GM13976 (cell line): ENCODE measurements at places on chromosomes 3 and 15.

DNA sequence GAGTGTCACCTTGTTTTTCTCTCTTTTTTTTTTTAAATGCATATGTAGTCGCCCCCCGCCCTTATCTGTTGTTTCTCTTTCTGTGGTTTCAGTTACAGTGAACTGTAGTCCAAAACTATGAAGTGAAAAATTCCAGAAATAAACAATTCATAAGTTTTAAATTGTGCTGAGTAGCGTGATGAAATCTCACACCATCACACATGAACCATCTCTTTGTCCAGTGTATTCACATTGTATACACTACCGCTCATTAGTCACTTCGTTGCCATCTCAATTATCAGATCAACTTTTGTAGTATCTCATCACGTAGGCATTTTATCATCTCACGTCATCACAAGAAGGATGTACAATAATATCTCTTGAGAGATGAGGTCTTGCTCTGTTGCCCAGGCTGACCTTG lies 62.5 kb upstream of the MLF1 start:
- DNase-seq, result no peak

DNA sequence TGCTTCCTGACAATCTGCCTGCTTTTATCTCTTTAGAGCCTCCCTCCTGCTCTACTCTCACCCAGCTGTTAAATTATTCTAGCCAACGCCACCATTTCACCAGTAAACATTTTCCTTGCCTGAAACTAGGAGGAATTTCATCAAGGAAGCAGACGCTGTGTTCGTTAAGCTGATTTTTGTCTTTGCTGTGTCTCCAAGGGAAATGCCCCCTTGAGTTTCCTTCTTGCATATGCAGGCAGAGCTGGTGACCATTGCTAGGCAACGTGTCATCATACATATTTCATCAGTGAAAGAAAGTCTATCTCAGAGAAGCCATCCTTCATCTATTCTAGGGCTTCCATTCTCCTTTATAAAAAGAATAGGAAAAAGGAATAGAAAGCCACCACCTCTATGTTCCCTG lies 87.0 kb upstream of the ST8SIA2 start:
- DNase-seq, result no peak

DNA sequence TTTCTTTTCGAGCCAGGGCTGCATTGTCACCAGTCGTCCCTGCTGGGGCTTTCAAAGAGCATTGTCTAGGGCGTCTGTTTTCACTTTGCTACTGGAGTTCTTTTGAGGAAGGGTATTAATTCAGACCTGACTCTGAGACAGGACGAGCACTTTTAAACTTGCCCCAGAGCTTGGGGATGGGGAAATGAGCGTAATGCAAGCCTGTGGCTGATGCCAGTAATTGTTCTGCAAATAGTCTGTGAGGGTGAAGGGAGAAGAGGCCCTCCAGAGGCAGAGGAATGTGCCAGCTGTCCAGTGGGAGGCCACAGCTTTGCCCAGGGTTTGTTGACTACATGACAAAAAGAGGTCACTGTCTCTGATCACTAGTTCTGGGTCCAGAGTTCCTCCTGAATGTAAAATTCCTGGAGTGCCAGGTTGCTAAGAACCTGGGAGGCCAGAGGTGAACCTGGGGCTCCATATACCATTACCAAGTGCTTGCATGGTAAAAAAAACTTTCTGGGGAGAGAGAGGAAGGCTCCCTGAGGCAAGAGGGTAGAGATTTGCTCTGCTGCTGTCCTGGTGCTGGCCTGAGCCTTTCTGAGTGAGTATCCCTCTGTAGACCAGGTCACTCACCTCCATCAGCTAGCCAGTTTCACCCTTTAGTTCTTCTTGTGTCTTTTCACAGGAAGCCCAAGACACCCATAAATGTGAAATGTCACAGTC lies 14.8 kb downstream of the EEFSEC start:
- DNase-seq, result no peak

DNA sequence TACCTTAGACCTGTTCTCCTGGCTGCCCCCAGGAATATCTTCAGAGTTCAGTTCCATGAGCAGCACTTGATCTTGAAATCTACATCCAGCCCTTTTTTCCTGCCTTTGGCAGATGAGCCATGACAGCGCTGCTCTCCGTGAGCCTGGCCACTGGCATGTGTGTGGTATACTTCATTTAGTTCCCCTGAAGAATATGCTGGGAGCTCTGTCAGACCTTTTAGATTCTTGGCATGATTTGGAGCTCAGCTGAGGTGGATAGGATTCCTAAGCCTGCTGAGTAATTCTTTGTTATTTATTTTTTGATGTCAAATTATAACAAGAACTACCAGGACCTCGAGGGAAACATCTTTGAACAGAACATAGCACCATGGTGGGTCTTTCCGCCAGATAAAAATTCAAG lies 121.7 kb downstream of the EDEM1 start:
- DNase-seq, result no peak

GRCh38 chr15:66833803-66834202 lies 131.8 kb downstream of the SMAD6 start:
- no peak for DNase-seq

DNA sequence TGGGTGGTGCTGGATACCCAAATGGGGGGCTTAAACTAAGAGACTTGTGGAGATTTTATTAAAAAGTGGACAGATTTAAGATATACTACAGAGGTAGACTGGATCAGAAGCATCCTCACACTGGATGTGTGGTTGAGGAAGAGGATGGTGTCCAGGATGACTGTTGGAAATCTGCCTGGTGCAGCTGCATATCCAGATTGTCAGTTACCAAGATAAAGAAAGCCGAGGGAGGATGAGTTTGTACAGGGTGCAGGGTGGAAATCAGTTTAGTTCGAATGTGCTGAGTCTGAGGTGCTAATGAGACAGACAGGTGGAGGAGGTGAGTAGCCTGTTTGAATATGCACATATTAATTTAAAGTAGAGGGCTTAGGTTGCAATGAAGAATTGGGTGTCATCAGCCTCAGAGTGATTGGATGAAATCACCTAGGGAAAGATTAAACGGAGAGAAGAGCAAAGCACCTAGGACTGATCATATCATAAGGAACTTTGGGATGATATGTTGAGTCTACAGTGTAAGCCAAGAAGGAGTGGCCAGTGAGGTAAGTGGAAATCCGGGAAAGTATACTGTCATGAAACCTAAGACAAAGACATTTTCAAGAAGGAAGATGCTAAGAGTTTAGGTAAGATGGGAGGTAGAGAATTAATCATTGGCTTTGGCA lies 74.1 kb upstream of the GOLGA8B start:
- no peak for DNase-seq

GRCh38 chr3:195208631-195209030 lies 62.3 kb downstream of the XXYLT1 start:
- DNase-seq, result no peak

DNA sequence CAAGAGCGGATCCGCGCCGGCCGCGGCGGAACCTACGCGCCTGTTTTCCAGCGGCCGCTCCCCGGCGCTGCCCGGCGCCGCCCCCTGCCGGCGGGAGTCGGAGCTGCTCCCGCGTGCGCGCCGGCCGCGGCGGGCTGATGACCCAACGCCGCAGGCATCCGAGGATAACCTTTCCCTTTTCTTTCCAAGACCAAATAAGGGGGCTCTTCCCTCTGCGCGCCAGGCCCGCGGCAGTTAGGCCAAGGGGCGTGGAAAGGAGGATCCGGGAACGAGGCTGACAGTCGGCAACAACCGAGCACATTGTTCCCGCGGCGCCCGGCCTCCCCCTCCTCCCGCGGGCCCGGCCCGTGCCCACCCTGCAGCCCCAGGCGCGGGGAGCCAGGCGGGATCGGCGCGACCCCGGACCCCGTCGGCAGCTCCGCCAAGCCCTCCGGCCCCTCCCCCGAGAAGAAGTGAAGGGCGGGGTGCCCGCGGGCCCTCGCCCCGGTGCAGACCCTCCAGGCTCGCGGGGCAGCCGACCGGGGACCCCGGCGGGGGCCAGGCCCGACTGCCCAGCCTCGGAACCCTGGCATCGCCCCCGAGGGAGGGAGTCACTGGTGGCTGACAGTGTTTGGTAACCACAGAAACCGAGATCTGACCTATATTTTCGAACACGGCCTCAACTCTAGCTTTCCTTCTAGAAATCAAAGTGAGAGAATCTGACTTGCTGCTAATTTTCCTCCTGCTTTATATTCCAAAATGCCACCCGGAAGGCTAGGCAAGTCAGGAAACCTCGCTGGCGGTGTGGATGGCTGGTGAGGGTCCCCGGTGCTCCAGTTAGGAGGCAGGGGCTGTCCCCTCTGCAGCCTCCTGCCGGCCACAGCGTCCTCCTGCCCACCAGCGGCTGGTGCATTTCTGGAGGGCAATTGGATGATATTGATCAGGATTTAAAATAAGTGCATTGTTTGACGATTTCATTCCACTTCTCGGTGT lies 45.6 kb upstream of the SYNM start:
- peak; percentile 90 for DNase-seq

- DNase-seq, result no peak
Measured at GRCh38 chr15:64148581-64148980, 3.0 kb upstream of the SNX22 start.

- DNase-seq, result no peak
Measured at GRCh38 chr3:150727653-150728502, 24.2 kb upstream of the ERICH6 start.

GRCh38 chr3:134536781-134537180 lies 50.9 kb downstream of the CEP63 start:
- DNase-seq, result no peak

DNA sequence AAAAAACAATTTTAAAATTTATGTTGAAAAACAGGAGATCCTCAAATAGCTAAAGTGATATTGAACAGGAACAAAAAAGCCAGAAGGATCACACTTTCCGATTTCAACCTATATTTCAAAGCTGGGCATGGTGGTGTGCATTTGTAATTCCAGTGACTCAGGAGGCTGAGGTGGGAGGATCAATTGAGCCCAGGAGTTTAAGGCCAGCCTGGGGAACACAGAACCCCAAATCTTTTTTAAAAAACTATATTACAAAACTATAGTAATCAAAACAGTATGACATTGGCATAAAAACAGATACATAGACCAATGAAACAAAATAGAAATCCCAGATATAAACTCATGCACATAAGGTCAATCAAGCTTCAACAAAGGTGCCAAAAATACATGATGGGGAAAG lies 68.4 kb downstream of the MEX3B start:
- no peak for DNase-seq

- no peak for DNase-seq
Measured at GRCh38 chr3:45864760-45865519, 21.4 kb upstream of the CCR9 start.

GRCh38 chr15:58575045-58575786 lies 143.4 kb downstream of the LIPC start:
- no peak for DNase-seq

DNA sequence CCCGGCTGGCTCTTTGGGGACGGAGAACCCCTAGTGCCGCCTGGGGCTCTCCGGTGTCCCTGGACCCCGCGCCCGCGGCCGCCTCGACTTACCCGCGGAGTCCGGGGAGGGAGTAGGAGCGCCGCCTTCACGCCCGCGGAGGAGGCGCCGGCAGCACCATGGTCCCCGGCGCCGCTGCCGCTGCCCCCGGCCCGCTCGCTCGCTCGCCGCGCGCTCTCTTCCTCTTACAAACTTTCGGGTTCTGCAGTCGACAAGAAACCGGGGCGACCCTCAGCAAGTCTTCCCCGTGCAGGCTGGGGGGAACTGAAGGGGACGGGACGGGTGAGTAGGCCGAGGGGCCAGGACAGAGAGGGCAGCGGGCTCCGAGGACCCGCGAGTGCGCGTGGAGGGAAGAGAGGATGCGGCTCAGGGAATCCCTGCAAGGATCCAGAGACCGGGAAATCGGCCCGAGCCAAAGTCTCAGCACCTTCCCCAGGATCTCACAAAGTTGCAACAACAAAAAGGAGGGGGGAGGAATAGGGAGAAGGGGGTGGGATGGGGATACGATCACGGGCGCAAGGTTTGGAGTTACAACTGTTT lies 2.0 kb downstream of the FOXP1 start:
- peak; percentile 28 for DNase-seq

GRCh38 chr15:67076147-67076843 lies 10.9 kb downstream of the SMAD3 start:
- peak; percentile 49 for DNase-seq

- DNase-seq, result no peak
Measured at GRCh38 chr3:63847718-63848450, 15.7 kb downstream of the THOC7 start.
